ENCODE measurements at places on chromosomes 12 and 14. TPM values are rescaled to one million over a fixed set of nuclear protein-coding genes. Genes with fewer than 3 reads are reported as not detected.

The RAD9B gene
- 1.0 TPM for total RNA-seq

GRCh38 chr12:91786499-91787272 is 359.0 kb downstream of the BTG1 start:
- no peak for DNase-seq

- DNase-seq: no peak
Measured at GRCh38 chr12:28883406-28883997, 265.6 kb upstream of the FAR2 start.

DNA sequence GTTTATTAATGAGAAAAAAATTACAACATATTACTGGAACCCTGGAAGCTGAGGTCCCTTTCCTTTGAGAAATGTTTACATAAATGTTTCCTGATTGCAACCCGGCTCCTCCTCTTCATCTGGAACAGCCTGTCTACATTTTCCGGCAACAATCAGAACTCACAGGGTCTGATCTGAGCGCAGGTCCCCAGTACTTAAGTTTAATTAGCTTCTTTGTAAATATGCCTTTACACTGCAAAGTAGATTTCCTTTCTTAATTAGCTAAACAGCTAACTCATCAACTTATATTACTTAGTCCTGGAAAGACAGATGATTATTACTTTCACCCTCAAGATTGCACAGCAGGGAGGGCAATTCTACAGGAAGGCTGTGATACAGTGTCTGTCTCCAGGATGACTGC is 213.0 kb downstream of the MON2 start:
- no peak for DNase-seq

The COQ6 gene
- 13.3 TPM for total RNA-seq

The TGM1 gene
- 1.5 TPM for total RNA-seq

- DNase-seq: no peak
Measured at GRCh38 chr12:47343684-47344567, 264.2 kb upstream of the AMIGO2 start.
